Right cardiac atrium (tissue), 5 donors: ENCODE measurements at places on chromosomes 6 and 20. TPM values are rescaled to one million over a fixed set of nuclear protein-coding genes. Genes with fewer than 3 reads are reported as not detected.

- peak; percentile 40 for DNase-seq
Observed at GRCh38 chr20:47392015-47392720, 35.7 kb upstream of the ZMYND8 start.

GRCh38 chr6:143339223-143339622 is 111.3 kb downstream of the ADAT2 start:
- DNase-seq, result no peak

- no peak for DNase-seq
Observed at GRCh38 chr6:102525336-102525735, 1131.8 kb downstream of the GRIK2 start.

GRCh38 chr6:158655569-158656450 is 6.0 kb downstream of the SYTL3 start:
- DNase-seq, result no peak

DNA sequence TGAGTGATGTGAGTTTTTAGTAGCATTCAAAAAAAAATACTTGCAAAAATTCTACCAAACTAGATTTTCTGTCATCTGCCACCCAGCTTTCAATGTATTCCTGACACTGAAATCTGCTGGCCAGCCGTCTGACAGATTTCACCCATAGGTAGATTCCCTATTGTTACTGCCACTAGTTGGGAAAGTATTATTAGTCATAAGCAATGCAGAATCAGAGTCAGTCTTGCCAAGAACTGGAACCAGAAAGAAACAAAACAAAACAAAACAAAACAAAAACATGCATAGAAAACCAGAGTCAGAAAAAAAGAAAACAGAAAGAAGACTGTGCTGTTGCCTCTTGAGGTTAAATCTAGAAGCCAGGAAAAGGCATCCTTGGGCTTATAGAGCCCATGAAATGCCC is 293.1 kb upstream of the KCNQ5 start:
- no peak for DNase-seq

GRCh38 chr6:11013721-11014070 is 30.4 kb downstream of the ELOVL2 start:
- DNase-seq, result no peak

Gene SLC2A10
- polyA plus RNA-seq, result 4.6 TPM

Gene NKAIN4
- not detected for polyA plus RNA-seq

Gene OTOR
- polyA plus RNA-seq, result not detected
